NCI-H1436 treated with DMSO at 0.1 percent for 48 hours (cell line): ENCODE measurements at places on chromosomes 13 and 19.

- no peak for DNase-seq
These were observed 193.8 kb downstream of the FOXO1 start for GRCh38 chr13:40472427-40473220.

DNA sequence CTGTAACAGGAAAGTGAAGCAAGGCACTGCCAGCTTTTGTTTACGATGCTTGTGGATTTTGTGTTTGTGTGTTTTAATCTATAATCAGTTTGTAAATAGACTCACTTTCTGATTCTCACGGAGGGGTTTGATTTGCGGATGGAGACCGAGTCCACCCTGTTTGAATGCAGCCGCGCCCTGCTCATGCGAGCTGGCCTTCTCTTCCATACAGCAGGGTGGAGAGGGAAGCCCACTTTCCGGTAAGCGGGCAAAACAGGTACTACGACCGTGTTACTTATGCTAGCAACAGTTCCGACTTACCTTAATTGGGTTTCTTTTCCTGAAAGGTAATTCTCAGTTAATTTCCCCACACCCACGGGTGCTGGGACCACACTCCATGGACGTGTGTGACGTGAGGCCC, 33.1 kb downstream of the ADPRHL1 start:
- no peak for DNase-seq

- DNase-seq = no peak
These were observed 5.1 kb downstream of the PEX11G start for GRCh38 chr19:7483720-7484201.

GRCh38 chr13:23557733-23558132, 12.5 kb upstream of the TNFRSF19 start:
- DNase-seq = no peak

DNA sequence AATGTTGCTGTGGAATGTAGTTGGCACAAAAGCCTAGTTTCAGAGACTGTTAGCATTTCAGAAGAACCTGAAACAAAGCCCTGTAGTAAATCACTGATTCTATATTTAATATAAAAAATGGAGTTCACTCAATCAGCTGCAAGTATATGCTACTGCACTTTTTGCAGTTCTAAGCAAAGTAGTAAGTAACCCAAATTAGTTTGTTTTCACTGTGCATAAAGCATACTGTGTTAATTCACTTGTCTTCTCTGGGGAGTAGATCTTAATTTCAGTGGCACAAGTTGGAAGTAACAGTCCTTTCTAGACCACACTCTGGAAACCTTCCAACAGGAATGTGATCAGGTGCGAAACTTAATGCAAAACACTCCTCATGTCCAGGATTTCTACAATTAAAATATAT, 139.3 kb downstream of the DACH1 start:
- no peak for DNase-seq

DNA sequence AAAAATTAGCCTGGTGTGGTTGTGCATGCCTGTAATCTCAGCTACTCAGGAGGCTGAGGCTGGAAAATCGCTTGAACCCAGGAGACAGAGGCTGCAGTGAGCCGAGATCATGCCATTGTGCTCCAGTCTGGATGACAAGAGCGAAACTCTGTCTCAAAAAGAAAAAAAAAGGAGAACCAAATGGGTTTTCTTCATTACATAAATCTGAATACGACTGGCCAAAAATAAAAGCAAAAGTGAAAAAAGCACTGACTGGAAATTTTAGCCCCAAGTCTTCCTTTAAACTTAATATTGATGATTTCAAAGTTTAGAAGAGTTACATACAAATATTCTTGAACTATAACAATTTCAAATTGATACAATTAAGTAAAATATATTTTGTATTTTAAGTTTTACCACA, 249.5 kb upstream of the STARD13 start:
- no peak for DNase-seq

GRCh38 chr13:37014609-37015008, 14.0 kb downstream of the EXOSC8 start:
- DNase-seq = no peak

GRCh38 chr19:1516395-1516753, 3.6 kb upstream of the ADAMTSL5 start:
- DNase-seq = no peak

- no peak for DNase-seq
These were observed 216.0 kb upstream of the HTR2A start for GRCh38 chr13:47112903-47113299.

DNA sequence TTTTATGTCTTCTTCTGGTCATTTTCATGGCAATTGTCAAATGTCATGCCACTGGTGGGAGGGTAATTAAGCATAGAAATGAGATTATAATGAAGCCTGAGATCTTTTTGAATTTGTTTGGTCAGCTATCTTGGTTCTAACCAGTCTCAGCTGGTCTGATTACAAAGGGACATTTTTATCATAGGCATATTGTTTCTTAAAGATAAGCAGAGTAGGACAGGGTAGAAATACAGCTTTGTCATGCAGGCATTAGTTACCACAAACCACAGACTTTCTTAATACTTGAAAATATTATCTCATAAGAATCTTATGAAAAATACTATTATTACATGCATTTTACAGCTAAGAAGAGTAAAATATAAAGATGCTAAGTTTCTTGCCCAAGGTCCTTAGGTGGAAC, 1761.5 kb downstream of the PCDH9 start:
- DNase-seq = no peak

DNA sequence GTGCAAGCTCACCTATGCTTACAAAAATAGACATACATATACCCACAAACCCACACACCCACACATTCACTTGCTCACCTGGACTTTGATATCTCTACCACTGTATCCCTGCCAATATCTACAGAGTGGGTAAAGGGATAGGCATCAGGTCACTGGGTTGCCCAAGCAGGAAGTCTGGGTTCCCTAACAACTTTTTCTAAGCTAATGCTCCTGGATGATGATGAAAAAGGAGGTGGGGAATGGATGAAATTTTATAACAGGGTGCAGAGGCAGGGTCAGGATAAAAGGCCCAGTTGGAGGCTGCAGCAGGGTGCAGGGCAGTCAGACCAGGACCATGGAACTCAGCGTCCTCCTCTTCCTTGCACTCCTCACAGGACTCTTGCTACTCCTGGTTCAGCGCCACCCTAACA, at the start of gene CYP2B6:
TSS of gene CYP2B6 (plus strand) at position 311 of the 410 bp plus-strand sequence. CDS start at position 335, 24 bp downstream.
- DNase-seq = no peak
